ENCODE measurements at places on chromosomes 3 and 15. TPM values are rescaled to one million over a fixed set of nuclear protein-coding genes. Genes with fewer than 3 reads are reported as not detected.

Gene ARGFX
- not detected for total RNA-seq

Gene LRTM1
- total RNA-seq, result not detected

DNA sequence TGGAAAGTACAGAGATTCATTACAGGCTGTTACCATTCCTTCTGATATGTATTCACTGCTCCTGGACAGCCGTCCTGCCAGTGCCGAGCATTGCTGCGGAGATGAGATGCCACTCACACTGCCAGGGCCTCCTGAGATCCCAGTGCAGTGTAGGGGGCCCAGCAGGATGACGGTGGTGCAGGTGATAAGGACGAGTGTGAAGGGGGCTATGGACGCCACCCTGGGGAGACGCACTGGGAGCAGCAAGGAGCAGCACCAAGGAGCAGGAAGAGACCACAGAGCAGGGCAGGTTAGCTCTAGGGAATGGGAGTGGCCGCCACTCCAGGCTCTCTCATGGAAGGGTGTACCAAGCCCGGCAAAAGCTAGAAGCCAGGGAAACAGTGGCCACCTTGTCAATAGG lies 4.0 kb upstream of the KLF15 start:
- peaks cover 6% of the 10 kb centered on the region for H3K4me1 ChIP-seq
- H3K27ac ChIP-seq, result no peak overlapping the region
- H3K27me3 ChIP-seq, result no peaks in the 10 kb centered on the region
- no peaks in the 10 kb centered on the region for H3K36me3 ChIP-seq

- no peaks in the 10 kb centered on the region for H3K27me3 ChIP-seq
- peaks cover 49% of the 10 kb centered on the region for H3K36me3 ChIP-seq
Observed at GRCh38 chr3:9837701-9838582, 5.9 kb downstream of the RPUSD3 start.

GRCh38 chr15:68781766-68782588 lies 38.7 kb downstream of the ANP32A start:
- peaks cover 3% of the 10 kb centered on the region for H3K4me1 ChIP-seq
- no peaks in the 10 kb centered on the region for H3K27me3 ChIP-seq
- H3K4me3 ChIP-seq, result no peak overlapping the region
- H3K27ac ChIP-seq, result peak overlapping the region; percentile 84

- no peaks in the 10 kb centered on the region for H3K27me3 ChIP-seq
- H3K4me1 ChIP-seq, result peaks cover 20% of the 10 kb centered on the region
- H3K27ac ChIP-seq, result peak overlapping the region; percentile 56
Observed at GRCh38 chr15:101027920-101028319, 108.8 kb downstream of the LRRK1 start.

DNA sequence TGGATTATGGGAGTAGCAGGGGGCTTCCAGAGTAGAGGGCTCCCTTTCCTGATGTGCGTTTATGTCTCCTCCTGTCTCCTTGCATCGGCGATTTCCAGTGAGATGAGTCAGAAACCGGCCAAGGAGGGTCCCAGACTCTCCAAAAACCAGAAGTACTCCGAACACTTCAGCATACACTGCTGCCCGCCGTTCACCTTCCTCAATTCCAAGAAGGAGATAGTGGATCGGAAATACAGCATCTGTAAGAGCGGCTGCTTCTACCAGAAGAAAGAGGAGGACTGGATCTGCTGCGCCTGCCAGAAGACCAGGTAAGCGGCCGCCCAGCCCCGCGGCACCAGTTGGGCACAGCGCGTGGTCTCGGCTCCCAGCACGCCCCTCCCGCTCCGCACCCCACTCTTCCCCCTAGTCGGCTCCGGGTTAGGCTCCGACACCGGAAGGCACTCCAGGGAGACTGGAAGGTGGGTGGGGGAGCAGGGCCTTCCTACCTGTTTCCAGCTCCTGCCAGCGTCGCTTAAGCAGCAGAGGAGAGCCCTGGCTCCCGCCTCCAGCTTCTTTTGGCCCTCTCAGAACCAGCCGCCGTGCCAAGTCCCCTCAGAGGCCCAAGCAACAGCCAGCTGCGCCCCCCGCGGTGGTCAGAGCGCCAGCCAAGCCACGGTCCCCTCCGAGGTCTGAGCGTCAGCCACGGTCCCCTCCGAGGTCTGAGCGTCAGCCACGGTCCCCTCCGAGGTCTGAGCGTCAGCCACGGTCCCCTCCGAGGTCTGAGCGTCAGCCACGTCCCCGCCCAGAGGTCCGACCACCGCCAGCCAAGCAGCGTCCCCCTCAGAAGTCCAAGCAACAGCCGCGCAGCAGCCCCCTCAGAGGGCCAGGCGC lies 34.7 kb downstream of the MOBP start:
- DNase-seq, result peak; percentile 23
- no peak overlapping the region for H3K27ac ChIP-seq
- no peak overlapping the region for H3K4me3 ChIP-seq
- H3K36me3 ChIP-seq, result no peaks in the 10 kb centered on the region

DNA sequence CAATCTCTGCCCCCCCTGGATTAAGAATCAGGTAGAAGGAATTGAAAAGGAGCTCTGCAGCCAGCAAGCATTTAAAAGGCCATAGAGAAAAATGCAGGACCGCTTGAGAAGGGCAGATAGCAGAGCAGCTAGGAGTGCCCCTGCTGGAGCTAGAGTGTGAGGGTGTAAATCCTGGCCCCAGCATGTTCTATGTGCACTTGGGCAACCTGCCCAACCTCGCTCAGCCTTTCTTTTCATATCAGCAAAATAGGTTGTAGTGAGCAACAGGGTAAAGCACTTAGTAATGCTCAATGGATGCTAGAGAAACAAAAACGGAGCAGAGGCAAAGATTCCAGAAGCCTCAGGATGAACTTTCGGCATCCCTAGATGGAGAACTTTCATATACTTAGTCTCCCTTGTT lies 25.0 kb upstream of the THBS1 start:
- no peak overlapping the region for H3K4me3 ChIP-seq
- H3K27ac ChIP-seq, result no peak overlapping the region
- no peak for DNase-seq
- H3K27me3 ChIP-seq, result no peaks in the 10 kb centered on the region

GRCh38 chr3:56806407-56806806 lies 4.7 kb upstream of the ARHGEF3 start:
- no peak overlapping the region for H3K27ac ChIP-seq
- peaks cover 4% of the 10 kb centered on the region for H3K4me1 ChIP-seq
- DNase-seq, result no peak
- H3K36me3 ChIP-seq, result no peaks in the 10 kb centered on the region
- no peaks in the 10 kb centered on the region for H3K27me3 ChIP-seq
- no peak overlapping the region for H3K4me3 ChIP-seq

DNA sequence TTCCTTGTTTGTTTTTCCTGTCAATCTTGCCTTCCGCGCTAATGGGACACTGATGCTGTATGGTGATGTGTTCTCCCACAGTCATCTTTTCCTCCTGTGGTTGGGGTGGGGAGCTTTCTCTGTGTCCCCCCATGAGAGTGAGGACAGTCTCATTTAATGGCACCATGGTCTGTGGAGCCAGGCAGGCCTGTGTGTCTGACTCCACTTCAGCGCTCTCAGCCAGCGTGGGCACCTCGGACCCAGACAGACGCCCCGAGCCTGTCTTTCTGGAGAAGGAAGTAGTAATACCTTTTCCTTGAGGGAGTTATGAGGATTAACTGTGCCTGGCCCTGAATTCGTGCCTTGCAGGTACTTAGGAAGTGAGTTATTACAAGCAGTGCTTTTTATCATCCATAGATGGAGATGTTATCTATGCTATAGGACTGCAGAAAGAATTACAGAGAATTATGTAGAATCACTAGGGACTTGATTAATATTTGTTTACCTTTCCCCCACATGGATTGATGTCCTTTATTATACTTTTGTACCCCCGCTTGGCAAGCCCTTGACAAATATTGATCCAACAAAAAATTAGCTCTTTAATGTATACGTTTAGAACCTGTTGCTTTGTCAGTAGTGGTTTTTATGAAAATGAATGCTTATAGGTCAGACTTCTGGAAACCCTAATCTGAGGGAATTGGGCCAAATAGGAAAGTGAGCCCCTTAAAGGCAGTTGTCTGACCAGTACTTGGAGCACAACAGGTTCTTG lies 152.4 kb downstream of the PGPEP1L start:
- H3K27me3 ChIP-seq, result no peaks in the 10 kb centered on the region
- H3K27ac ChIP-seq, result no peak overlapping the region
- no peak for DNase-seq
- no peak overlapping the region for H3K4me3 ChIP-seq
- H3K4me1 ChIP-seq, result no peaks in the 10 kb centered on the region

DNA sequence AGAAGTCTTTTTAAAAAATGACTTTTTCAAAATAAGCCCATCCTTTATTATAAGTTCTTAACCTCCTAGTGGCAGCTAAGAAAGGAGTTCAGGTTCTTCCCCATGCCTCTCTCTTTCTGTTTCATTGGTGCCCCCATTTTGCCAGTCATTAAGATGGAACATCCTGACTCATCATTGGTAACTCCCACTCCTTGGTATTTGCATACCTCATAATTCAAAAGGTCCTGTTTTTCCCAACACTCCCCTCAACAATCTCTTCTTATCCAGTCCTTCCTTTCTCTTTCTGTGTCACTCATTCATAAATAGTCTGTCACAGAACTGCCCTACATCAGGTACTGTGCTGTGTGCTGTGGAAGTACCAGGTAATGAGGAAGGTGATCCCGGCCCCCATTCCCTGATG lies 394.0 kb downstream of the FOXP1 start:
- no peaks in the 10 kb centered on the region for H3K4me1 ChIP-seq
- no peak overlapping the region for H3K27ac ChIP-seq
- H3K36me3 ChIP-seq, result no peaks in the 10 kb centered on the region
- no peak overlapping the region for H3K4me3 ChIP-seq
- H3K27me3 ChIP-seq, result no peaks in the 10 kb centered on the region
- no peak for DNase-seq

DNA sequence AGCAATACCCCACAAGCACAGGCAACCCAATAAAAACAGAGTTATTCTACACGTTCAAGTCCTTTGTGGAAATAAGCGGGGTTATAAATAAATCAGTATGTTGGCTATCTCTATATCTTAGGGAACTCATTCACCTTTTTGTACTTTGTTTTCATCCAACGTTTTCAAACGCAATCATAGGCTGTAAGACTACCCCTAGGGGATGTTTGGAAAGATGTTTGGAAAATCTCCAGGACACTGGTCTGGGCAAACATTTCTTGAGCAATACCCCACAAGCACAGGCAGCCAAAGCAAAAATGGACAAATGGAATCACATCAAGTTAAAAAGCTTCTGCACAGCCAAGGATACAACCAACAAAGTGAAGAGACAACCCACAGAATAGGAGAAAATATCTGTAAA lies 70.1 kb downstream of the CLDN11 start:
- no peaks in the 10 kb centered on the region for H3K36me3 ChIP-seq
- H3K4me1 ChIP-seq, result no peaks in the 10 kb centered on the region
- DNase-seq, result peak; percentile 50
- H3K4me3 ChIP-seq, result no peak overlapping the region
- H3K27ac ChIP-seq, result no peak overlapping the region

DNA sequence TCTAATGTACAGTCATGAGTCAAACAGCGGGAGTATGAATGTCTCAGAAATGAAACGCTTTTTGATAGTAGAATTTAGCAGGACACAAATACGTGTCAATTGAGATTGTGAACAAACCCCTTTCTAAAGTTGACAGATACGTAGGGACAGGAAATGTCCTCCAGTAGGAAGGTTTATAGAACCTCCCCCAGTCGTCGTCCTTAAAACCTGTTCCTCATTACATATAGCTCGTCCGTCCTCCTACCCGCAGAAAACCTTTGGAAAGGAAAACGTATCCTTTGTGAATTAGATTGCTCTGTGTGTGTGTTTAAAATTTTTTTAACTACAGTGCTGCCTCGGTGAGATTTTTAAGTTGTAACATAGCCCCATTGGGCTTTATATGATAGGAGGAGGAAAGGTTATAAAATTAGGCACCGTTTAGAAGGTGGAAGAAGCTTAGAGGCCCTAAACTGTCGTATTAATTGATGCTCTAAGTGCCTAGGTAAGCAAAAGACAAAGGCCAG lies 4.1 kb downstream of the UBE2E1 start:
- DNase-seq, result no peak
- peaks cover 6% of the 10 kb centered on the region for H3K4me1 ChIP-seq
- peak overlapping the region; percentile 84 for H3K4me3 ChIP-seq
- H3K27me3 ChIP-seq, result no peaks in the 10 kb centered on the region
- H3K27ac ChIP-seq, result peak overlapping the region; percentile 96
- peaks cover 8% of the 10 kb centered on the region for H3K36me3 ChIP-seq

DNA sequence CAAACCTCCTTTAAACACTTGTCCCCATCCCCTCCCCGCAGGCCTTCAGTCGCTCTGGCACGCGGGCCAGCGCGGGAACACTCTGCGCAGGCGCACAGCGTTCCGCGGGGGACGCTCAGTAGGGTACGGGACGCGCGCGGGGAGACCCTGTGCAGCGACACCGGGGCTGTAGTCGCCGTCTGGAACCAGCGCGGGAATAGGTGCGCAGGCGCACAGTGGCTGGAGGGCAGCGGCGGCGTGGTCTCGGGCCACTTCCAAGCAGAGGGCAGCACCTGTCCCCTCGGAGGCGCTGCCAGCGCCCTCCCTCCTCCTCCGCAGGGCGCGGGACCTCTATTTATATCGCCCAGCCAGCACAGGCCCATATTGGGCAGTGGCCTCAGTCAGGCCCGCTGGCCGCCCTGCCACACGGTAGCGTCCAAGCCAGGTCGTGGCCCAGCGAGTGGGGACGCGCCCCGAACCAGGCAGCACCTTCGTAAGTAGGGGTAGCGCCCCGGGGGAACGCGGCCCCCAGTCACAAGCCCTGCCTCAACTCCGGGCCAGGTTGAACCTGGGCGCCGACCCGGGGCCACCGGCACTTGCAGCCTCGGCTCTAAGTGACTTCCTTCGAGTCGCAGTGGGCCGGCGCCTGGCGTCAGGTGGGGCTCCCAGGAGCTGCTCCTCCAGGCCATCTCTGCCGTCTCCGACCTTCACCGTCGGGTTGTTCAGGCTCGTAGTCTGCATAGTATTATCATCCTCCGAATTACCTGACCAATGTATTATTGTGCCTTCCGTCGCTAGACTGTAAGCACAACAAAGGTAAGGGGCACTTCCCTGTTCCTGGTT lies at the start of gene KBTBD12:
TSS of gene KBTBD12 (plus strand) at position 118 of the 822 bp plus-strand sequence. CDS start 7,830 bp downstream, outside the sequence.
- peak within 1 kb of the TSS; percentile 88 for H3K27ac ChIP-seq
- H3K27me3 ChIP-seq, result no peaks in the 10 kb centered on the region
- H3K4me3 ChIP-seq, result peak within 1 kb of the TSS; percentile 27
- no peaks in the 10 kb centered on the region for H3K36me3 ChIP-seq

DNA sequence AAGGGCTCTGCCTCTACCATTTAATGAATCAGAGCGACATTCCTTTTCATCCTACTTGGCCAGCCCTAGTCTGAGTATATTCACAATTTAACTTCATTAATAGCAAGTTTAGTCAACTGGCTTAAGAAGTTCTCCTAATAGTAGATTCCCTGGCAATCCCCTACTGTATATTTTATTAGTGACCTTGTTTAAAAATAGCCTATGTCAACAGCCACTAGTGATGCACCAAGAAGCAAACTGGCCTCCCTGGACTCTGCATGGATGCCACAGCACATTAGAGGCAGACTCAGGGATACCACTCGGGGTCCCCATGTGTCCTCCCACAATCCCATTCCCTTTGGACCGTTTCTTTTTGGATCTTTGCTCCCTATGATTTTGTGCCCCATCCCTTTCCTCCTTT lies 83.6 kb downstream of the THSD4 start:
- H3K27ac ChIP-seq, result peak overlapping the region; percentile 38
- no peaks in the 10 kb centered on the region for H3K36me3 ChIP-seq
- H3K4me1 ChIP-seq, result peaks cover 4% of the 10 kb centered on the region
- no peak overlapping the region for H3K4me3 ChIP-seq
- DNase-seq, result peak; percentile 51

All from lung (tissue), 17 donors.